ENCODE measurements at places on chromosomes 12 and 14. TPM values are rescaled to one million over a fixed set of nuclear protein-coding genes. Genes with fewer than 3 reads are reported as not detected.
A peak's percentile ranks its signal among the peaks of the same experiment; 100 is the strongest.

DNA sequence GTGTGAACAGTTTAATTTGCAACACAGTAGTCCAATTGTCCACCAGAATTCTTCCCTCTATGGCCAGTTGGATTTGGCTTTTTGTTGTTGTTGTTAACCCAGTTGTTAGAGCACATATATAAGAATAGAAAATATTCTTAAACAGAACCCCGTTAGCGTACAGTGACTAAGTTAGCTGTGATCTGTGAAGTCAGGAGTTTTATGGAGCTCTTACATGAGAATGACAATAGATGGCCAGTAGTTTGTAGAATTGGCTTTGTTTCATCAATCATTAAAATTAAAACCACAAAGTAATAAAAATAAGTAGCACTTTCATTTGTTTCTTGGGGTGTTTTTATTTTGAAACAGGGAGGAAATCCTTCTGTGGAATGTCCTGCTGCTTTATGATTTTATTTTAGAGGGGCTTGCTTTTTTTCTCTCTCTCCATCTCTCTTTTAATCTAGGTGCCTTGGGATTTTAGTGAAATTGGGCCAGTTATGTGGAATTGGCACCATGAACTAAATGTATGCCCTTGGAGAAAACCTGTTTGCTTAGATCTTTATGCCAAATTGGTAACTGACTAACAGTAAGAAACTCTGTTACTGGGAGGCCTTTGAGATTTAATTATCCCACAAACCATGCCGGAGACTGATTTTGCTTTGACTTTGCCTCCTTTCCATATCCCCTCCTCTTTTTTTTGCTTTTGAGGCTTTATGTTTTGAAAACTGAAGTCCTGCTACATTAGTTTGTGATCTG lies 22.9 kb downstream of the FBXW8 start:
- no peak for DNase-seq

DNA sequence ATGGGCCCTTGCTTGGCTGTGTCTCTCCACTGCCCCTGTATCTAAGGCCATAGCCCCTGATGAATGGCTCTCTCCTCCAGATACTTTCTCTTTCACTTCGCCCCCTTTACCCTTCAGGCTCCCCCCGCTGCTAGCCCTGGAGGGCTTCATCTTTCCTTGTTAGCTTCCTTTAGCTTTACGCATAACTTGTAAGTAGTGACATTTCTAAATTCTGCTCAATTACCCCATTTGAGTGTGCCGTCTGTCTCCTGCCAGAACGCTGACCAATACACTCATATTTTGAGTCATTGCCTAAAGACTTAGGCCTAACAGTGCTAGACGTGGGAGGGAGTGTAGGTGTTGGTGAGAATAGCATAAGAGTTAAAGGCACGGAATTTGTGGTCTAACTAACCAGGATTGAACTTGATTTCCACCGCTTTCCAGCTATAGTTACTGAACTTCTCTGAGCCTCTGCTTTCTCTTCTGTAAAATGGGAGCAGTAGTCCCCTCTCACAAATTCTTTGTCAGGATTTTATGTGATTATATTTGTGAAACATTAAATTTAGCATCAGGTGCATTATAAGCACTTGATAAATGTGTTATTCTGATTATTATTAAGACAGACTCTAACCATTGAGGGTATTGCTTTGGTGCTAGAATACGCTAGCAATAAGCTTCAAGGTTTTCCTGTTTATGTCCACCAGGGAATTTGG lies 129.3 kb downstream of the ZFP36L1 start:
- no peak for DNase-seq

DNA sequence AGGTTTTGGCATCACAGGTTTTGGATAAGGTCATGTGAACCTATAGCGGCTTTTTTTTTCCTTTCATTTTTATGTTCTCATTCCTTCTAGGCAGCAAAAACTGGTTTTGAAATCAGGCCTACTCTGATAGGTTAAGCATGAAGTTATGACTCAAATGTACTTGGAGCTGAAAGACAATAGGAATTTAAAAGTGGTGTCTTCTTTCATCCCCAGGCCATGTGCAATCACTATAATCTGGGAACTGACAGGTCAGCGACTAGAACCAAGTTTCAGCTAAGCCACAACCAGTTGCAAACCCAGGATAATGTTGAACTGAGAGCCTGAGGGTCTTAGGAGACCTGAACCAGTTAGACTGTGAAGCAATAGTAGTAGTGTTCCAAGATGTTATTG lies 74.3 kb downstream of the ANO6 start:
- DNase-seq: no peak

Gene KRT83
- not detected for total RNA-seq

Gene PPP2R3C
- total RNA-seq: 53.7 TPM

DNA sequence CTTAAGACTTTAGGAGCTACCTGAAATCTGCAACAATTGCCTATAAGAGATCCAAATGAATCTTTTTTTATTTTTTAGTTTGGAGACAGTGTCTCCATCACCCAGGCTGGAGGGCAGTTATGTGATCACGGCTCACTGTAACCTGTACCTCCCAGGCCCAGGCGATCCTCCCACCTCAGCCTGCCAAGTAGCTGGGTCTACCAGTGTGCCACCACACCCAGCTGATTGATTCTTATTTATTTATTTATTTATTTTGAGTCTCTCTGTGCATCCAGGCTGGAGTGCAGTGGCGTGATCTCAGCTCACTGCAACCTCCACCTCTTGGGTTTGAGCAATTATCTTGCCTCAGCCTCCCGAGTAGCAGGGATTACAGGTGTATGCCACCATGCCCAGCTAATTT lies 26.1 kb downstream of the STK38L start:
- no peak for DNase-seq

DNA sequence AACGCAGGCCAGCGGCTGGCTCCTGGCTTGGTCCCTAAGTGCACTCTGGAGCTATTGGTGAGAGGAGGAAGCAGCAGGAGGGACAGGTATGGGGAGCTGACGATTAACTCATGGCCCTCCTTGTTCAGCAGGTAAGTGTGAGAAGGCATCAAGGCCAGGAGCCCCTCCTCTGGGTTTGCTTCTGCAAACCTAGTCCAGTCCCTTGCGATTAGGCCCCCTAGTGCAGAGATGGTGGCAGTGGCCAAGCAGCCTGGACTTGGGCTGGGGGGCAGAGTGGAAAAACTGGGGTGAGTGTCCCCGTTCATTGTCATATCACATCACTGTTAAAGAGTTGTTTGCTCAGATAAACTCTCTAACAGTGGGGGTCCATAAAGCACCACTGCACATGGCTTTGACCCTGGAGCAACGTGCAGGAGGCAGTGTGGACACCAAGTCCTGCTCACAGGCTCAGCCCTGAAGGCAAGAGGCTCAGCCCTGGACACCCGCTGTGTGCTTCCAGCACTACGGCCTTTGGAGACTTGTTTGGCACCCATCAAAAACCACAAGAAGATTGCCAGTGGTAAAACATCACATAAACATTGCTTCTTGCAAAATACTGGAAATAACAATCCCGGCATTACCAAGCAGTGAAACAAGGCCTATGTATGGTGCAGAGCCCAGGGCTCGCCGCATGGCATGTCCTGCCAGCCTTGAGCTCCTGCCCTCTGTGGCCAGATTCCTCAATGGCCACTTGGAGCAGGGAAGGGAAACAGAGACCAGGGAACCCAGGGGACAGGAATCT lies 184.3 kb upstream of the RTL1 start:
- DNase-seq: peak; percentile 7

GRCh38 chr12:46998811-46999368 lies 80.5 kb upstream of the PCED1B start:
- DNase-seq: no peak

DNA sequence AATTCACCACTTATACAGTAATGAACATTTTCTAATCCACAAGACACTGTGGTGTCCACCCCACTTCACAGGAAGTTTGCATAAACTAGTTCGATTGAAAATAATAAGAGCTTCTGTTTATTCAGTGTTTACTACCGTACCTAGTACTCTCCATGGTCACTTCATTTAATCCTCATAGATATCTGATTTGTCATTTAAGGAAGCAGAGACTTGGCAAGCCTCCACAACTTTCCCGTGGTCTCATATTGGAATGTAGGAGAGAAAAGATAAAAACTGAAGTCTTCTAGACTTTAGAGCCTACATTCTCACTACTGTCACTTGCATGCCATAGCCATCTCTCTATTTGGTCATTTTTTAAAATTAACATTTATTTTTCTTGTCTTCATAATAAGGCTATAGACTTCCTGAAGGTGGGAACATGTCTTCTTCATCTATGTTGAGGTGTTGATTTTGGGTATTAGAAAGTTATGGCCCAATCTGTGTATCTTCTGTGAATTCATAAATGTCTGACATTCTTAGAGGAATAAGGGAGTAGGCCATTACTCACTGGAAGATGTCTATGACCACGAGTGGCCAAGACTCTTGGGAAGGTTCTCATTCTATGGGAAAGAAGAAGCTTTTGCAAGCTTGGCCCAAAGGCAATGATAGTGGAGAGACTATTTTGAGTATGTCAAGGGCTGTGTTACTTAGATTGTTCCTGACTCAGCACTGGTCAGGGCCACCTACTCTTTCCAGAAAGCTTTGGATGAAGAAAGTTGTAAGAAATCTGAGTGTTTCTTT lies 423.7 kb downstream of the LRIG3 start:
- no peak for DNase-seq

Gene BEST3
- total RNA-seq: not detected

DNA sequence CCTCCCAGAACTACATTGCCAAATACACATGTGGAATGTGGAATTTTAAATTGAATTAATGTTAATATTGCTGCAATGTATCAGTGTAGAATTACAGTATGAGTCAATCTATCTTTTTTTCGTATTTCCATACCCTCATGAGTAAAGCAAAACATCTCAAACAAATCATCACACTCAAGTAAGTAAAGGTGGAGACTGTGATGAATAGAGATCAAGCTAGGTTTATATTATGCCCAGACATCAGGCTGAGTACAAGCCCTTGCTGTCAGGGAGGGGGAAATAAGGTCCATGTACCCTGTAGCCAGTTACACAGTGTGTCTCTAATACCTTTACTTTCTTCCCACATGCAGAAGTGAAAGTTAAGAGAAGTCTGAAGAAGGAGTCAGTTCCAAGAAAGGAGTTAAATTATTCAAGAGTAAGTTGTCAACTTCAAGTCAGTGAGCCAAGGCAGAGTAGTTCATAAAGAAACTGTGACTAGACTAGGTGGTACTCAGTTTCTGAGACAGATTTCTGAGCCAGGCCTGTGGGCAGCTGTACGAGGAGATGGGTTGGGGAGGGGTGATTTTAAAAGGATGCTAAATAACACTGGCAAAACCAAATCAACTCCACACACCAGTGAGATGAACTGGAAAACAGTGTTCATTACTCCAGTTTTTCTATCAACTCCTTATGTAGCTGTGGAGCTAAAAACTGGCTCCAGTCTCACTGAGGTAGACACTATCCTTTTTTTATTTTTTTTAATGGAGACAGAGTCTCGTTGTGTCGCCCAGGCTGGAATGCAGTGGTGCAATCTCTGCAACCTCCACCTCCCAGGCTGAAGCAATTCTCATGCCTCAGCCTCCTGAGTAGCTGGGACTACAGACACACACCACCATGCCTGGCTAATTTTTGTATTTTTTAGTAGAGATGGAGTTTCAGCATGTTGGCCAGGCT lies 23.8 kb upstream of the STK38L start:
- DNase-seq: no peak

GRCh38 chr12:1847411-1847810 lies 27.0 kb downstream of the LRTM2 start:
- DNase-seq: no peak

DNA sequence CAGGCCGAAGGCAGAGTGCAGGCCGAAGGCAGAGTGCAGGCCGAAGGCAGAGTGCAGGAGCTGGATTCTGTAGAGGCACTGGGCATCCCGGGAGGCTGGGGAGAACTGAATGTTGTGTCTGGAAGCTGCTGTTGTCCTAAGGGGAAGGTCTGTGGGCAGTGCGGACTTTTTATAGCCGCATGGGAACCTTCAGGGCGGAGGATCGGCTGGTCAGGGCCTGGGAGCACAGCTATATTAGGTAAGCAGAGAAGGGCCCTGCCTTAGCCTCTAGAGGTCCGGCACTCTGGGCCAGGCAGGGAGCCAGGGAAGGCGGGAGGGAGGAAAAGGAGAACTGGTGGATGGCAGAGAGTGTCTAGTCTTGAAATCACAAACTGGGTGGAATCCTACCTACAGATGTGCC lies 14.2 kb downstream of the CABP1 start:
- DNase-seq: no peak

DNA sequence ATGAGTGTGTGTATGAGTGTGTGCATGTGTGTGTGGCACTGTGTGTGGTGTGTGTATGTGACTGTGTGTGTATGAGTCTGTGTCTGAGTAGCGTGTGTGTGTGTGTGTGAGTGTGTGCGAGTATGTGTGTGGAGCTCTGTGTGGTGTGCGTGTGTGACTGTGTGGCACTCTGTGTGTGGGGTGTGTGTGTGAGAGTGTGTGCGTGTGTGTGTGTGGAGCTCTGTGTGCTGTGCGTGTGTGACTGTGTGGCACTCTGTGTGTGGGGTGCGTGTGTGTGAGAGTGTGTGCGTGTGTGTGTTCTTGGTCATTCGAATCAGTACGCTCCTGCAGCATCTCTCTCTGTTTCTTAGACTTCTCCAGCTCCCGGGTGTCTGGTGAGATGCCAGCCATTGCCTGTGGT lies 76.9 kb upstream of the TMEM132C start:
- no peak for DNase-seq

GRCh38 chr14:89702073-89702875 lies 252.3 kb downstream of the EFCAB11 start:
- DNase-seq: no peak

DNA sequence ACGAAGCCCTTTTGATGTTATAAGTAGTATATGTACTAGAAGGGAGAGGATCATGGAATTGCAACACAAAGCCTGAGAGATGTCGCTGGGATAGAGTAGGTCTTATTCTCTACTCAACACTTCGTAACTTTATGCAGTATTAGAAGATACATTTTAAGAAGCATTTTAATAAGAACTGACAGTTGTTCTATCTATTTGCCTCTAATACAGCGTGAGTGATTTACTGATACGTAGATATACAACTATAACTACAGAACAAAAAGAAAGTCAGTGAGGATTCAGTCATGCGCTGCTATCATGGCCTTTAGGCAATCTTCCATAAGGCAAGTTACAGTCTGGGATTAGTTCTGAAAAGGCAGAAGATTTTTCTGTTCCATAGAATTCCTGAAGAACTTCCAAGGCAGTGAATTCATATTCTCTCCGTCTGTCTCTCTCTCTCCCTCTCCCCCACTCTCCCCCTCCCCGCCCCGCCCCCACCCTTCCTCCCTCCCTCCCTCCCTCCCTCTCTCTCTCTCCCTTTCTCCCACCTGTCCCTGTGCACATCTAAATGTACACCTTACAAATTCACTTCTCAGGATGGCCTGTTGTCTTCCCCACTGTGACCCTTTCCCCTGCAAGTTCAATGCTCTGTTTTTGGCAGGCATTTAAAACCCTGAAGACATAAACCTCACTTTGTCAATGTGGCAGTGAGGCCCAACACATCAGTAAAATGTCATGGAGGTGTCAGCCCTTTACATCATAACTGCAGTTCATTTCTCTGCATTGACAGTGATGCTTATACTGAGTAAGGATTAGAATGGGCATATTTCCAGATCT lies 470.6 kb downstream of the EGLN3 start:
- DNase-seq: no peak

- DNase-seq: no peak
Measured at GRCh38 chr14:51716610-51717009, 64.9 kb downstream of the FRMD6 start.

GRCh38 chr14:23307687-23308644 lies 1.3 kb downstream of the BCL2L2 start:
- no peak for DNase-seq

Gene FOXM1
- total RNA-seq: 10.6 TPM

Gene PGAM5
- total RNA-seq: 16.8 TPM

Gene SRGAP1
- 5.7 TPM for total RNA-seq

Gene TSPAN9
- 1.4 TPM for total RNA-seq

All from stomach (tissue), 19 donors.